ENCODE measurements at places on chromosomes 16 and 17.
A peak's percentile ranks its signal among the peaks of the same experiment; 100 is the strongest.

- no peak for DNase-seq
These were observed 74.7 kb downstream of the YPEL2 start for GRCh38 chr17:59405944-59406705.

DNA sequence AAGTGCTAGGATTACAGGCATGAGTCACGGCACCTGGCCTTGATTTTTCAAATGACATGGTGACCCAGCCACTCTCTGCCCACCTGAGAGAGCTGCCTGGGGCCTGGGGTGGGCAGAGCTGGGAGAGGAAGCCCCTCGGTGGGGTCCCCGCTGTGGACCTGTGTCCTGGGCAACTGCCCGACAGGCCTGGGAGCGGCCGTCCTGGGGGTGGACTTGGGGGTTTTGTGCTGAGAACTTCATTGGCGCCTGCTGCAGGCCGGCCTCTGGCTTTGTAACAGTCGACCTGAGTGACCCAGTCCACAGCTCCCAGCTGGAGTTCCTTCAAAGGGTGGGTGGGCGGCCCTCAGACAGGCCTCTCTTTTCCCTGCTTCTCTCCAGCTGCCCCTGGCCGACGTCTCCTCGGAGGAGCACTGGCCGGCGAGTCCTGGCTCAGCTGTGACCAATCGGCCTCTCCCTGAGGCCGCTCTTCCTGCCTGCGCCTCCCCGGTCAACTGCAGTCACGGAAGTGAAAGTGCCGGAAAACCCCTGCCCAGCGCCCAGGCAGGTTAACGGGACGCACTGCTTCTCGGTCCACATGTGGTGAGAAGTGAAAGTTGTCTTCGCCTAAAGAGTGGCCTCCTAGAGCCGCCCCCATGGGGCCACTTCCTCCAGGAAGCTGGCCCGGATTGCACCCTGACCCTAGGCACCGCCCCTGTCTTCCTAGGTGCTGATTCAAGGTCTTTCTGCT lies 5.5 kb downstream of the CBFA2T3 start:
- DNase-seq: no peak

DNA sequence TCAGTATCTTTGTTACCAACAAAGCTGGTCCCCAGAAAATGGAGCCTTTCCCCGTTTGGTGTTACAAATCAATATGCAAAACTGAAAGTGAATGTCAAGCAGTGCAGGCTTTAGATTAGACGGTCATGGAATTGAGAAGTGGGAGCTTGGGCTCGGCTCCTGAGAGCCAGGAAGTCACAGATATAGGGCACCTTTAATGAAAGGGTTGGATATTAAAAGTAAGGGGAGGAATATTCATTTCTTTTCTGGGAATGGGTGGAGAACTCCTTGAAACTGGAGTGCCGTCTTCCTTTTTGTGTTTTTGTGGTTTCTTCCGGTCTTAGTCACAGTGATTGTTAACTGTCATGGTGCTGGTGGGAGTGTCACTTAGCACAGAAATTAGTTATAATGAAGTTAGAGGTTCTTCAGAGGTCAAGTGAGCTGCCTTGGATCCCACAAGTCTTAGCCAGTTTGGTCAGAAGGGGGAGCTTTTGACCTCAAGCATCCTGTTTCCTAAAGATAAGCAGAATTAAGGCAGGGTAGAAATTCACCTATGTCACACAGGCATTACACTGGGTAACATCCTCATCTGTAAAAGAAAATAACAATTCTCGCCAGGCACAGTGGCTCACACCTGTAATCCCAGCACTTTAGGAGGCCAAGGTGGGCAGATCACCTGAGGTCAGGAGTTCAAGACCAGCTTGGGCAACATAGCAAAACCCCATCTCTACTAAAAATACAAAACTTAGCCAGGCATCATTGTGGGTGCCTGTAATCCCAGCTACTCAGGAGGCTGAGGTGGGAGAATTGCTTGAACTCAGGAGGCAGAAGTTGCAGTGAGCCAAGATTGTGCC lies 9.6 kb upstream of the EIF1 start:
- DNase-seq: peak; percentile 35

GRCh38 chr16:78624366-78624765 lies 524.9 kb downstream of the WWOX start:
- no peak for DNase-seq

GRCh38 chr16:85722128-85722893 lies 28.6 kb downstream of the C16orf74 start:
- DNase-seq: no peak

DNA sequence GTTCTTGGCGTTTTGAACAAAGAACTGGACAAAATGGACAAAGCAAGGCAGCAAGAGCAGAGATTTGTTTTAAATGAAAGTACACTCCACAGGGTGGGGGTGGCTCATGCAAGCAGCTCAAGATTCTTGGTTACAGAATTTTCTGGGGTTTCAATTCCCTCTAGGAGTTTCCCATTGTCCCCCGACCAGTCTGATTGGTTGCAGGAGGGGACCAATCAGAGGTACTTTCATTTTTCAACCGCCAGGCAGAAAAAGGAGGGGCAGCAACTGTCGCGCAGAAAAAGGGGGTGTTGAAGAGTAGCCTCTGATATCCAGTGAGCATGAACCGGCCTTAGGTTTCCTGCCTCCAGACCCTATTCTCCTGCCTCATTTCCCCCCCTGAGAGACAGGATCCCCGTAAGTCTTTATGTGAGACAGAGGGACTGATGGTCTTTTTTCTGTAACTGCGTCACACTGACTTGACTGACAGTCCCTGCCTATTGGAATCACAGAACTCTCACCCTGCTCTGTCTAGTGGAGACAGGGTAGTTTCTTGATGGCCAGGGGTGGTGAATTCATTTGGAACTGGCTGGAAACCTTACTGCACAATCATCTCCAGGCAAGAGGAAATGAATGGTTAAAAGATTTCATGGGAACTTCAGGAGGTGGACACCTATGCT lies 59.4 kb upstream of the ALOX12 start:
- no peak for DNase-seq

DNA sequence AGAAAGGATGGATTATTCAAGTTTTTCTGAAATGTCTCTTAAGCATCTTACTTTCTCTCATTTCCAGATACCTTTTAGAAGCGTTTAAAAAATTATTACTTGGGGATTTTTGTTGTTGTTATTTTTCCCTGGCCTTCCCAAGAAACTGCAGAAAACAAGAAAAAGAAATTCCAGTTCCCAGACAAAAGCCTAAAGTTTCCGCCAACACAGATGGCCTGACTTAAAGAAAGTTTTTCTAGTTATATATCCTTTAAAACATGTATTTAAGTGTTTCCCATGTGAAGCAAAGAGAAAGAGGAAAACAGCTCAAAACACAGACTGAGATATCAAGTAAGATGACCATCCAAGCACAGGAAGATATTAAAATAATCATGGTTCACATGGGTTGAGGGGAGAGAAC lies 401.7 kb upstream of the MAF start:
- DNase-seq: no peak

DNA sequence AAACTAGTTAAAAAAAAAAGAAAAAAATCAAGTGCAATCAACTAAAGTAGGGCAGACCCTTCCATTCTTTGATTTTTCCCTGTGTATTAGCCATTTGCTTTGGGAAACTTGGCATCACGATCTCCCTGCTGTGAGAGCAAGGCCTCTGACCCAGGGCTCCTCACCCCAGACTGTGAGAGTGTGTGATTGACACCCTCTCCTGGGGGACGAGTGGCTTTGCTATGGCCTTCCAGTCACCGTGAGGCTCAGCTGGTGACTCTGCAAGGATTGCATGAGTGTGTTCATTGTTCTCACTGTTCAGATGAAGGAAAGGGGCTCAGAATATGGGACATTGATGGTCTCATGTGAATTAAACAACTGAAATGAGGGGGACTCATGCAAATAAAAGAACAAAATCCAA lies 69.0 kb upstream of the BCAR1 start:
- no peak for DNase-seq

GRCh38 chr17:64388961-64389565 lies 1.6 kb downstream of the PECAM1 start:
- DNase-seq: no peak

- no peak for DNase-seq
These were observed 20.1 kb upstream of the ACSF3 start for GRCh38 chr16:89073346-89074071.

DNA sequence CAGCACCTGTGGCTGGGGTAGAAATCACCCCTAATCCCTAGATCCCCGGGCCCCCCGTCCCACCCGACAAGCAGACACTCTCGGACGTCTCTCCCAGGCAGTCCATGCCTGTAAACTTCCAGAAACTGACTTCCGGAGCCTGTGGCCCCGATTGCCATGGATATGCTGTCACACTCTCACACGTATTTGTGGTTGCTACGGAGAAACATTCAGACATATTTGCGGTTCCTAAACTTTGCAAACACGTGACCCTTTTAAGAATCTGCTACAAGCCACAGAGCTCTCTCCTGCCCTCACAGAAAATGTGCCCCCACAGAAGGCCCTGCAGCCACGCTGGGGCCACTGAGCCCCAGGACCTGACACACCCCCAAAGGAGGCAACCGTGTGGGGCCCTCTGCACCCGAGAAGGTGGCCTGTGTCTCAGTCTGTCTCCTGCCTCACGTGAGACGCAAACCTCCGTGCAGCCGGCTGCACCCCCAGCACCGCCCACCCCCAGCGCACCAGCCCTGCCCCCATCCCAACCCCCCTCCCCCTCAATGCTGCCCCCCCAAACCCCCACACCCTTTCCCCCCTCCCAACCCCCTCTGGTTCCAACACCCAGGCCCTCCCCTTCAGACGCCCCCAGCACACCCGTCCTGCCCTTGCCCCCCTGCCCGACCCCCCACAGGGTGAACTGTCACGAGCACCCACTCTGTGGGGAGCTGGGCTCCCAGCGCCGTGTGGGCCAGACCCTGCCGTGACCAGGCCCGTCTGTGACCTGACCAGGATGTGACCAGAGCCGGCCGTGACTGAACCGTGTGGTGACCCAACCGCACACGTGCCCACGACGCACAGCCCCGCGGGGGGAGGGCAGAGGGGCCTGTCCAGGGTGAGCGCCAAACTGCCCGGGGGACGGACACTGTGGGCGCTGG lies 66.3 kb upstream of the METRNL start:
- DNase-seq: no peak

DNA sequence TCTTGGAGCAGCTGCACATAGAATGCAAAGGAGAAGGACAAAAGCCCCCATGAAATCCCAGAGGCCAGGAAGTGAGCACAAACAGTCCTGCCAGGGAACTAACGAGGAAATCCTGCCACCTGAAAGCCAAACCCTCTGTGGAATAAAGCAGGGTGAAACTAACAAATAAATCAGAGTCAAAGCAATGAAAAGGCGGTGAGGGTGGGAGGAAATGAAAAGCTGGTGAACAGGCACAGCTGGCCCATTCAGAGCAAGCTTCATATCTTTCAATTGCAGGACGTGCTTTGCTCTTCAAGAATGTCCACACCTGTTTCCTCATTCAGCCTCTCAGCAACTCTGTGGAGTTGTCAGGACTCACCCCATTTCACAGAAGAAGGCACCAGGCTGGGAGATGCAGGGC lies 108.1 kb downstream of the ABCC12 start:
- no peak for DNase-seq

- DNase-seq: peak; percentile 53
These were observed 430 bp downstream of the HAPSTR1 start for GRCh38 chr16:9091867-9092281.

DNA sequence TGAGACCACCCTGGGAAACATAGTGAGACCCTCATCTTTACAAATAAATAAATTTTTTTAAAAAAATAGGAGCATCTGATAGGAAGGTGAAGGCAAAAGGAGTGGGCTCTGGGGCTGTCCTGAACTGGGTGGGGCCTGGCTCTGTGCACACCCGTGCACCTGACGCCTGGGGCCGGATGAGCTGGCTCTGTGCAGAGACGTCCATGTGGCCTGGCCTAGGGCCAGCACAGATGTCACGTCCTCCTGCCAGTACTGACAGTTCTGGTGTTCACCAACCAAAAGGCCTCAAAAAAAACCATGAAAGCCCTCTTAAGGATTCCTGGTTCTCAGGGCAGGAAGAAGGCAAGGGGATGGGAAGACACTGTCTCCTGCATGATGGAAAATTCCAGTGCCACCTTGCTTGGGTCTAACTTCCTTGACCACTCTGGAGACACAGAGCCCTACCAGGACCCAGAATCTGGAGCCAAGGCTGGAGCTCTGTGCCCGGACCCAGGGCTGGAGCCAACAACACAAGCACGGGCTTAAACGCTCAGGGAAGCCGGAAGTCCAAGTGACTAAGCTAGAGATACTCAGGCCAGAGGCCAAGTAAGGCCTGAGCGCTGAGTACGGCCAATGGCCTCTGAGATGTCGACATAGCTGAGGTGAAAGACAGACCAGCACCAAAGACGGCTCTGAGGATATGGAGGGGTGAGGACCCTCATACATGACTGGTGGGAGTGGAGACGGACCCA lies 32.9 kb downstream of the COPRS start:
- DNase-seq: no peak

- DNase-seq: no peak
These were observed 13.0 kb downstream of the PIP4K2B start for GRCh38 chr17:38786372-38786771.

- DNase-seq: no peak
These were observed 213.2 kb downstream of the C16orf78 start for GRCh38 chr16:49586466-49587450.

GRCh38 chr16:84907575-84907974 lies 87.8 kb downstream of the CRISPLD2 start:
- DNase-seq: no peak

DNA sequence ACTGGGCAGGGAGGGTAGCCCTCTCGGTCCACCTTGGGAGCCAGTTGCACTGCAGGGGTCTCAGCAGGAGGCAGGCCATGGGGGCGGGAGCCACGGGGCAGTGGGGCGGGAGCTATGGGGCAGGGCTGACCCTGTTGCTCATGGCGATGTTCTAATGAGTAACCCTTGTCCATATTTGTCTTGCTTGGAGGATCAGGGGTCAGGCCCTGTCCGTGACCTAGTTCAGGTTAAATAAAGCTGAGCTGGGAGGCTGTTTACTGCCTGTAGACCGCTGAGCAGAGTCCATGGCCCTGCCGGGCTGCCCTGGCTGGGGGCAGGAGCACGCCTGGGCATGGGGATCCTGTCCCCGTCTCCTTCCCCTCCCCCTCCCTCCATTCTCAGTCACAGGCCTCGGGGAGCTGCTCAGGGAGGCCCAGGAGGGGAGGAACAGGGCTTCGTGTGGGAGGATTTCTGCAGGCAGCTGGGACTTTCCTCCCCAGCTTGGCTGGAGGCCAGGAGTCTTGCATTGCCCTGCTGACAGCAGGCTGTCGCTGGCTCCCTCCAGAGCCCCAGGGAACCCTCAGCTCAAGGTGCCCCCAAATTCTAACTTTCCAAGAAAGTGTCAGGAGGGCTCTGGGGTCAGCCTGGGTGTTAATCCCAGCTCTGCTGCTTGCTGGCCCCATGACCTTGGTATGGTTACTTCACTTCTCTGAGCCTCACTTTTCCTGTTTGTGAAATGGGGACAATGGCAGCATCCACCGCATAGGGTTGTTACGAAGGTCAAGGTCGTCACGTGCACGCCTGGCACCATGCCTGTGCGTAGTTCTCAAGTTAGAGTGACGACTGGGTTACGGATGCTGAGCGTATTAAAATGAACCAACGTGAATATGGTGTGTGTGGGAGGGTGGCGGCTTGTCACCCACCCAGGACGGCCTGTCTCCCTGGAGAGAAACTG lies 6.1 kb upstream of the SERPINF2 start:
- no peak for DNase-seq

GRCh38 chr17:73591296-73592078 lies 52.8 kb downstream of the SDK2 start:
- DNase-seq: peak; percentile 79

- no peak for DNase-seq
These were observed 24.3 kb upstream of the B4GALNT2 start for GRCh38 chr17:49108318-49108717.
